ENCODE measurements at places on chromosomes 13 and 19.

DNA sequence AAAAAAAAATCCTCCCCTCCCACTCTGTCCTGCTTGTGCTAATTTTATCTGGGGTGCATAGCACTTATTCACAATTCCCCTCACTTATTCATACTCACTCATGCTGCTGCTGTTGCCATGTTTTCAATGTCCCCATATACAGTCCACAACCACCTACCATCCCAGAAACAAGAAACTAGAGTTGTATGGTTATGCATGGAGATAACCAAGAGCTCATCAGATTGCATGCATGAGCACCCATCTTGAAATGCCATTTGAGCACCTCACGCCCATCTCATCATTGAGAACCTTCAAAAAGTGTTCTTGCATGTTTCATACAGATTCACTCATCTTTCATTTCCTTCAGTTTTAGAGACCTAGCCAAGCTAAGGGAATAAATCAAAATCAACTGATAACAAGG is 15.1 kb upstream of the N4BP2L2 start:
- DNase-seq = no peak

DNA sequence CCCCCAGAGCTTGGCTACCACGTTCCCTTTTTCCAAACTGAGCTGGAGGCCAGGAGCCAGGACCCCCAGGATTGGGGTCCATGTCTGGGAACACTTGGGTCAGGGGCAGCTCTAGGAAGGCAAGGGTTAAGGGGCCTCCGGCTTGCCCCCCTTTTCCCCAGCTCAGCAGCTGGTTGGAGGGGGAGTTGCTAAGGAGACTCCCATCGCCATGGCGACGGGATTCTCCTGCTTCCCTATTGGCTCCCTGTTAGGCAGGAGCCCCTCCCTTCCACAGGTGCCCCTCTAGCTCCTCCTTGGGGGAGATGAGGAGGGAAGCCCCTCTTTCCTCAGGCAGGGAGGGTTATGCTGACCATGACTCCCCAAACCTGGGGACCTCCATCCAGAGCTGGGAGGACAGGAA is 33.9 kb downstream of the PDE4A start:
- DNase-seq = no peak

- DNase-seq = no peak
These were observed 1586.4 kb upstream of the SPRY2 start for GRCh38 chr13:81927347-81927746.

DNA sequence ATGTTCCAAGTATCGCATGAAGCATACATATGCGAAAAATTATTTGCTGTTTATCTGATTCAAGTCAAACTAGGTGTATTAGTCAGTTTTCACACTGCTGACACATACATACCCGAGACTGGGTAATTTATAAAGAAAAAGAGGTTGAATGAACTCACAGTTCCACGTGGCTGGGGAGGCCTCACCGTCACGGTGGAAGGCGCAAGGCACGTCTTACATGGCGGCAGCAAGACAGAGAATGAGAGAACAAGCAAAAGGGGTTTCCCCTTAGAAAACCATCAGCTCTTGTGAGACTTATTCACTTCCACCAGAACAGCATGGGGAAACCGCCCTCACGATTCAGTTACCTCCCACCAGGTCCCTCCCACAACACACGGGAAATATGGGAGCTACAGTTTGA is 13.0 kb upstream of the PROZ start:
- peak; percentile 16 for DNase-seq

DNA sequence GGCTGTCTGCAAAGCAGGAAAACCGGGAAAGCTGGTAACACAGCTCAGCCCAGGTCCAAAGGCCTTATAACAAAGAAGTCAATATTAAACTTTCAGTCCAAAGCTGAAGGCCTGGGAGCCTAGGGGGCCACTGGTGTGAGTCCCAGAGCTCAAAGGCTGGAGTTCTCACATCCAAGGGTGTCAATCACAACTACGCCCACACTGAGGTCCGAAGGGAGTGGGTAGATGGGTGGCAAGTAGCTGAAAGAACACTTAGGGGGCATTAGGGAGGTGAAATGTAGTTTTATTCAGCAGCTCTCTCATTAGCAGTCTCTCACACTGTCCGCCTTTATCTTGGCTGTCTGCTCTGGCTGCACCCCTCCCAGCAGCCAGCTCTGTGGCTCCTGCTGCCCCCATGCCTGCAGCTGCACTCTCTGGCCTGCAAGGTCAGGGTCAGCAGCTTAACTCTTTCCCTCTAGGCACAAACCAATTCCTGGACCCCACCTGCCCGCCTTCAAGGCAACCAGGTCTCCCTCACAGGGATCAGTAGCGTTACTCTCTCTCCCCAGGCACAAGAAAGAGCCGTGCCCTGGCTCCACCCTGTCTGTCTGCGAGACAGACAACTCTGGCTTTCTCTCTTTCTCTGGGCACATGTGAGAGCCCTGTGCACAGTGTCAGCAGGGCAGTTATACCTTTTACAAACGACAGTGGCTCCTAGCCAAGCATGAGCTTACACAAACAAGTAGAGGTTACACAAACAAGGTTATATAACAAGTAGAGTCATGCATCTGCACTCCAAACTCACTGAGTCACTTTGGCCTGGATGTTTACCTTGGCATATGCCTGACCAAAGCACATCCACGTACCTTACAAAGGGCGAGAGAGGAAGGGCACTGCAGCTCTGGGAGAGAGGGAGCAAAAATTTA is 249.4 kb upstream of the PCDH20 start:
- no peak for DNase-seq

DNA sequence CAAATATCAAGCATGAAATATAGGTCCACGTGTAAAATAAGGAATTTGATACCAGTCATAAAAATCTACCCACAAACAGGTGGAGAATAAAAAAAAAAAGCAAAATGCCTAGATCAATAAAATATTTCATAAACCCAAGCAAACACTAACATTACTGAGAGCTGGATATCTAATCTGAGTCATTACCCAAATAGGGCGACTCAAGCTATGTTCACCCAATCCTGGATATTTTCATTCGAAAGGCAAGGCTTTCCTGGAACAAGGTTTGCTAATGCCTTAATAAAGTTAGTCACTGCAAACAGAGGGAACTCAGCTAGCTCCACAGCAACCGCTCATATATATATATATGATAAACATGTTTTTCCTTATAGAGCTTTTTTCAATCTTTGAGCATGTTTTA is 33.5 kb upstream of the TM9SF2 start:
- DNase-seq = no peak

DNA sequence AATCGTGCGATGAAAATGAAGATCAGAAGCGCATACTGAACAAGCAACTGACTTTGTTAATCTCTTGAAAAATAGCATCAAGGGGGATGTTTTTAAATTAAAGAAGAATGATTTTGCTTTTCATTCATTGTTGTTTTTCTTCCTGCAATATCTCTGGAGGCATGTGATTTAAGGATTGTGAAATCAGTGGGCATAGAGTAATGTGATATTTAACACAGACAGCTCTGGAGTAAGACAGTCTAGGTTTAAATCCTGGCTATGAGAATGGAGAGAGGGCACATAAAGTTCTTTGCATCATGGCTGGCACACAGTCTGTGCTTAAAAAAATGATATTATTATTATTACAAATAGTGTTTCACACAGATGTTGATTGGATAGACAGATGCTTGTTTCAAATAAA is 243.1 kb upstream of the NBEA start:
- DNase-seq = no peak

GRCh38 chr19:14139944-14140343 is 3.6 kb upstream of the ASF1B start:
- DNase-seq = no peak

DNA sequence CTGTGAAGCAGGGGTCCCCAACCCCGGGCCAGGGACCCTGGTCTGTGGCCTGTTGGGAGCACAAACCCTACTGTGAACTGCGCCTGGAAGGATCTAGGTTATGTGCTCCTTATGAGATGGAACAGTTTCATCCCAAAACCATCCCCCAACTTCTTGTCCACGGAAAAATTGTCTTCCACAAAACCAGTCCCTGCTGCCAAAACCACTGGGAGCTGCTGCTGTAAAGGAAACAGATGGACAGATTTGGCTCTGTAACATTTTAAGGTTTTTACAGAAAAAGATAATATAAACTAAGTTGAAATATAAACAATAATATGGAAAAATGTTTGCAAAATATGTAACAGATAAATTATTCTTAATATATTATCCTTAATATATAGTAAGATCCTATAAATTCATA is 73.7 kb downstream of the COG6 start:
- no peak for DNase-seq

GRCh38 chr19:18711893-18712292 is 28.4 kb downstream of the CRTC1 start:
- no peak for DNase-seq

DNA sequence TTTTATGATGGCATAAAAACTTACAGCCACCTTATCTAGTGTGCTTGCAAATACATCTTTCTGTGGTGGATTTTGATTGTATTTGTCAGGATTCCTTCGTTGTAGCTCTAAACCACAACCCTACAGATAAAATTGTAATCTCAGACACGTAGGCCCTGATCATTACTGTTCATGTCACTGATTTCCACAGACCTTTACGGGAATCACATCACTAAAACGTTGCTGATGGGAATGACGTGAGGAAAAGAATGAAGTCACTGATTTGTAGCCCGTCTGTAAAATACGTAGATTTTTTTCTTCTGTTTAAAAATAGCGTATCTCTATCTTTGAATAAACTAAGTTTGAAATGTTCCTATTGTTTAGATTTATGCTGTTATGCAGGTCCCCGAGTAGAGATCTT is 399.2 kb downstream of the MYO16 start:
- no peak for DNase-seq

DNA sequence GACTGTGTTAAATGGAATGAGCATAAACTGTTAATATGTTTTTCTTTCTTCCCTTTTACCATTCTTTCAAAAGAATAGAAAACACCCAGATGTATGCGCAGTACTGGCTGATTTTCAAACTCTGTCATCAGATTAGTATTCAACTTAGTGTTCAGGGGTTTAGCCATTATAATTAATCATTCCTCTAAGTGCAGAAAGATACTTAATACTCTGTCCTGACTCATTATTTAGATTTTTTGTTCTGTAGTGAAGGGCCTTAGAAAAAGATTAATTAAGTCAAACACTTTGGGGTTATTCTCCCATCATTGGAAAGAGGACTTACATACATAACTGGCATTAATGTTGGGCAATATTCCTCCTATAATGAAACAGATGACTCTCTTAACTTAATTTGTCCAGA is 1316.7 kb upstream of the SLC10A2 start:
- no peak for DNase-seq

GRCh38 chr13:105291987-105292386 is 1243.5 kb downstream of the EFNB2 start:
- DNase-seq = no peak

DNA sequence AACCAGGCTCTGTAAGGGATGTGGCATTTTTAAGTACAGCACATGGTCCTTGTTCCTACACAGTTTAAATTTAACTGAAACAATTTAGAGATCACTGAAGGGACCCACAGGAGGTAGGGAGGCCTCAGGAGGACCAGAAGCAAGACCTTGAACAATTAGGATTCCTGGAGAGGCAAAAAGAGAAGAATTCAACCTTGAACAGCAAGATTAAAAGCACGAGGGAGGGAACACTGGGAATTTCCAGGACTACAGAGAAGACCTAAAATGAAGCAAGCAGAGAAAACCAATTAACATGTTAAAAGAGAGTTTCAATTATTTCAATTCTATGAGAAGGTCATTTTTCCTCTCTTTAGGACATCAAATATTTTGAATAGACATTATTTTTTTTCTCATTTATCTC is 160.3 kb downstream of the KCTD12 start:
- DNase-seq = no peak

- no peak for DNase-seq
These were observed 160.4 kb upstream of the PCDH9 start for GRCh38 chr13:67390462-67391086.

DNA sequence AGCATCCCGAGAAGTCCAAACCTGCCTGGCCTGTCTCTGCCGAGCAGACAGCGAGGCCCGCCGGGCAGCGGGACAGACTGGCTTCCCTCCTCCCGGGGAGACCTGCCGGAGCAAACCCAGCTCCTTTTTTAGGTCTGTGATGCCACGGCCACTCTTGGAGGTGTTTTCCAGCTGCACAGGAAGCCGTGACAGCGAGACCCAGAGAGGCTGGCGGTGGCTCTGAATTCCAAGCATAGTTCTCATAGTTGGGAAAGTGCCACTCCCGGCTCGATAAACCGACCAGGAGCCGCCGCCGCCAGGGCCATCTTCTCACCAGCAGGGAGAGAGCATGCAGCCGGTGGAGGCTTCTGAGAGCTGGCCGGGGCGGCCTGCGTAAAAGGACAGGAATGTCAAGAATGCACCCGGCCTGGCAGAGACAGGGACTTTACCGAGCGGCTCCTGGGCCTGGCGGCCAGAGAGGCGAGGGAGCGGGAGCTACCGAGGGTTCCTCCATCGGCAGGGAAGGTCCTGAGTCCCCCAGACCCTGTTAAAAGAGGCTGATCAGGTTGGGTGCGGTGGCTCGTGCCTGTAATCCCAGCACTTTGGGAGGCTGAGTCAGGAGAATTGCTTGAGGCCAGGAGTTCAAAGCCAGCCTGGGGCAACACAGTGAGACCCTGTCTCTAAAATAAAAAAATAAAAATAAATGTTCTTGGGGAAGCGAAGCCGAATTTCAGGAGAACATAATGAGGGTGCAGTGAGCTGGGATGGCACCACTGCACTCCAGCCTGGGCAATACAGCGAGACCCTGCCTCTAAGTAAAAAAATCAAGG is 64.9 kb downstream of the GADD45B start:
- DNase-seq = no peak

- no peak for DNase-seq
These were observed 19.2 kb downstream of the LPAR6 start for GRCh38 chr13:48393698-48394085.

- DNase-seq = no peak
These were observed 53.7 kb downstream of the ATP7B start for GRCh38 chr13:51957377-51958216.

- DNase-seq = peak; percentile 69
These were observed 1.5 kb upstream of the CEACAM5 start for GRCh38 chr19:41706741-41707501.

- no peak for DNase-seq
These were observed 6.5 kb downstream of the ARMC6 start for GRCh38 chr19:19039901-19040300.

- DNase-seq = no peak
These were observed 24.1 kb downstream of the LGALS16 start for GRCh38 chr19:39679791-39680168.

DNA sequence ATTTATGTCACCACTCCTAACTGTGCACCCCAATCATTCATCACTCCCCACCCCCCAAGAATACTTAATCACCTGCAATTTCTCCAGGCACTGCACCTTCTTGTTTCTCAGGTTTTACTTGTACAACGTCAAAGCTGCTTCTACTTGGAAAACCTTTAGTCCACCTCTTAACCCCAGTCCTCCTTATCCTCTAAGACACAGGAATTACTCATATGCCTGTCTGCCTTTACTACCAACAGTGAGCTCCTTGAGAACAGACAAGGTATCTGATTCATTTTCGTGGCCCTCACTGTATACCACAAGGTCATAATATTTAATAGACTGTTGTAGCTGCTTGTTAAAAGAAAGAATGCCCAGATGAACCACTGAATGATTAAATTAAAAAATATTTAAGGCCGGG is 21.0 kb upstream of the NDFIP2 start:
- no peak for DNase-seq

GRCh38 chr19:6270076-6270745 is 9.6 kb downstream of the MLLT1 start:
- DNase-seq = no peak
